ENCODE measurements at places on chromosomes 4 and X. TPM values are rescaled to one million over a fixed set of nuclear protein-coding genes. Genes with fewer than 3 reads are reported as not detected.

The ADH7 gene
- polyA plus RNA-seq: not detected

The SHROOM4 gene
- polyA plus RNA-seq: 3.5 TPM

The GPR82 gene
- 0.44 TPM for polyA plus RNA-seq

The PFKFB1 gene
- 0.23 TPM for polyA plus RNA-seq

The KLKB1 gene
- 0.44 TPM for polyA plus RNA-seq
